Stimulated activated CD4-positive, alpha-beta T cell treated with anti-CD3 and anti-CD28 coated beads, Interleukin-4, amount 100 ng/mL, for 48 hours (primary cell): ENCODE measurements at places on chromosomes 7 and 10.

GRCh38 chr7:107854989-107855388, 36.0 kb upstream of the DLD start:
- DNase-seq = no peak

DNA sequence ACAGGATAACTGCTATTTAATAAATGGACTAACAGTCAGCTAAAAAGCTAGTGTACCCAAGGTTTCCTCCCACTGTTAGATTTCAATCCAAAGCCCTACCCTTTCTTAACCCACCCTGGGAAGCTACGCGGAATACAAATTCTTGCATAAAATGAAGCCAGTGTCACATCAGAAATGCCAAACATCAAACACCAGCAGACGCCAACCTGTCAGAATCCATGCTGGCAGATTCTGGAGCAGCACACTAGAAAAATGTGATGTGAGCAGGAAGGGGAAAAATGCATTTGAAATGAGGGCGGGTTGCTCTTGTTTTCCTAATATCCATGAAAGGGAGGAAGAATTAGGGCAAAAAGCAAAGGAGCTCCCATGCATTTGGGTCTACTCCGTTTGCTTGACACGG, 16.1 kb upstream of the JCAD start:
- DNase-seq = no peak

DNA sequence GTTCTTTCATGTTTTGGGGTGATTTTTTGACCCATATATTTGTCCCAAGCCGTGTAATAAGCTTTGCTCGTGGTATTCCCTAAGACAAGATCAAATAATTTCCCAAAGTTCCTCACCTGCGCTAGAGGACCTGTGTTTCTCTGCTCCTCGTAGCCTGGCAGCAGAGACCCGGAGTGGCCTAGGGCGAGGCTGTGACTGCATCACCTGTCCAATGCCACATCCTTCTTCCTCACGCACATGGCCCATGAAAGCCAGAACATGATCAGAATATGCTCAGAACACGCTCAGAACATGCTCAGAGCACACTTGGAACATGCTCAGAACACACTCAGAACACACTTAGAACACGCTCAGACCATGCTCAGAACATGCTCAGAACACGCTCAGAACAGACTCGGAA, 23.8 kb downstream of the EN2 start:
- DNase-seq = no peak

GRCh38 chr7:39921506-39922175, 28.4 kb upstream of the CDK13 start:
- no peak for DNase-seq

- no peak for DNase-seq
These were observed 31.5 kb downstream of the NRF1 start for GRCh38 chr7:129642871-129643549.
